ENCODE measurements at places on chromosomes 12 and 14.

GRCh38 chr12:131893605-131894312 lies 663 bp upstream of the ULK1 start:
- no peak for DNase-seq

DNA sequence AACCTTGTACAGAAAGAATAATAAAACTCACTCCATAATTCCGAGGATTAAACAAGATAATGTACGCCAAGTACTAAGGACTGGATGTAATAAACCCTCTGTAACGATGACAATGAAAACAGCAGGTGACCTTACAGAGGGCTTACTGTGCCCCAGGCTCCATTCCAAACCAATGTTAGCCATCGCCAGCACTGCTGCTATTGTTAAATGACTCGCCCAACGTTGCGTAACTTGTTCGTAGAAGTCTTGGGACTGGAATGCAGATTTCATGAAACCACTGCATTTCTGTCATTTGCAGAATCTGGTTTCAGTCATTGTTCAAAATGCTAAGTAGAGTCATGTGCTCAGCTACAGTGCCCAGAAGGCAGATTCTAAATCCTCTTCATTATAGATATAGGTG lies 728 bp upstream of the STON2 start:
- no peak for DNase-seq

DNA sequence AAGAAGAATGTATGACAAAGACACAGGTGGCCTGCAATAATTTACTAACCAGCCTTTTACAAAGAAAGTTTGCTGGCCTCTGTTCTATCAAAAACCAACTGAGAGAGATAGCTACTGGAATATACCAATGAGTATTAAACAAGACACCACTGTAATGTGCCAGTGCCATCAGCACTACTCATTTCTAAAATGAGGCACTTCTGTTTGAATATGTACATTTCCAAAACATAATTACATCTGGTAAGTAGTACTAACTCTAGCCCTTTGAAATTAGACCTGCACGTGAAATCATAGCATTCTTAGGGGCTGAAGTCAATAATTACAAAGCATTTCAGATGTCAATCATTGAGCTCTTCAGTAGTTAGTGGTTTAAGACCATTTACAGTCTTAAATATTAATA lies 6.9 kb upstream of the SYCP3 start:
- DNase-seq, result no peak

GRCh38 chr12:3795492-3796133 lies 42.7 kb upstream of the CRACR2A start:
- no peak for DNase-seq

- no peak for DNase-seq
Observed at GRCh38 chr12:78442454-78442801, 422.1 kb upstream of the SYT1 start.

DNA sequence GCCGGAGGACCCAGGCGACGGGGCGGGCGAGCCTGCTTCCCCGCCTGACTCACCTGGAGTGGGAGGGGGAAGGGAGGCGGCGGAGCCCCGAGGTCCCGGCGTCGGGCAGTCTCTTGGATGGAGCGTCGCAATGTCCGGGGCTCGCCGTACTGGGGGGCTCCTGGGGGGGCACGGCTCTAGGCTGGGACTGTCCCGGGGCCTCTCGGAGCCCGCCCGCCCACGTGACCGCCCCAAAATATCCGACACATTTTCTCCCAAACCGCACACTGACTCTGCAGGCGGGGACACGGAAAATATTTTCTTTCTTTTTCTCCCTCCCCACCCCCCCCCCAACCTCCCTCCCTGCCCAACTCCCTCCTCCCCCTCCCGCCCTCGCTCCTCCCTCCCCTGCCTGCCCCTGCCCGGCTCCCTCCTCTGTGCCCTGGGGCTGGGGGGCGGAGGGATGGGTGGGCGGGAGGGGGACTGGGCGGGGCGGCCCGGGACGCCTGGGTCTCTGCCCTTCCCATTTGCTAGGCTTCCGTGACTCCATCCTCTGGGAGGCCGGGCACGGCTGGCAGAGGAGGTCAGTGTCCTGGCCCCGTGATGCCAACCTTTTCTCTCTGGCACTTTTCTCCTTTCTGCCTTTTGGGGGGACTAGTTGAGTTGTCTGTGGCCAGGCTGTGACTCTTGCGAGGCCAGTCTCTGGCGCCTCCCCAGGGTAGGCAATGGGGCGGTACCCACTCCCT lies at the start of gene RARG:
TSS of gene RARG (minus strand) at position 289 of the 725 bp plus-strand sequence. CDS start 4,664 bp downstream, outside the sequence.
- DNase-seq, result peak; percentile 58

GRCh38 chr14:106843951-106844483 lies 1317.6 kb downstream of the TMEM121 start:
- DNase-seq, result no peak

GRCh38 chr12:53516758-53517455 lies 9.6 kb upstream of the NPFF start:
- no peak for DNase-seq

GRCh38 chr14:28461389-28461788 lies 305.2 kb upstream of the FOXG1 start:
- no peak for DNase-seq

- no peak for DNase-seq
Observed at GRCh38 chr14:104075530-104076151, 9.9 kb upstream of the ASPG start.

GRCh38 chr12:124389138-124389724 lies 94.3 kb downstream of the RFLNA start:
- DNase-seq, result peak; percentile 53

- no peak for DNase-seq
Observed at GRCh38 chr12:105825141-105825540, 313.6 kb downstream of the NUAK1 start.

DNA sequence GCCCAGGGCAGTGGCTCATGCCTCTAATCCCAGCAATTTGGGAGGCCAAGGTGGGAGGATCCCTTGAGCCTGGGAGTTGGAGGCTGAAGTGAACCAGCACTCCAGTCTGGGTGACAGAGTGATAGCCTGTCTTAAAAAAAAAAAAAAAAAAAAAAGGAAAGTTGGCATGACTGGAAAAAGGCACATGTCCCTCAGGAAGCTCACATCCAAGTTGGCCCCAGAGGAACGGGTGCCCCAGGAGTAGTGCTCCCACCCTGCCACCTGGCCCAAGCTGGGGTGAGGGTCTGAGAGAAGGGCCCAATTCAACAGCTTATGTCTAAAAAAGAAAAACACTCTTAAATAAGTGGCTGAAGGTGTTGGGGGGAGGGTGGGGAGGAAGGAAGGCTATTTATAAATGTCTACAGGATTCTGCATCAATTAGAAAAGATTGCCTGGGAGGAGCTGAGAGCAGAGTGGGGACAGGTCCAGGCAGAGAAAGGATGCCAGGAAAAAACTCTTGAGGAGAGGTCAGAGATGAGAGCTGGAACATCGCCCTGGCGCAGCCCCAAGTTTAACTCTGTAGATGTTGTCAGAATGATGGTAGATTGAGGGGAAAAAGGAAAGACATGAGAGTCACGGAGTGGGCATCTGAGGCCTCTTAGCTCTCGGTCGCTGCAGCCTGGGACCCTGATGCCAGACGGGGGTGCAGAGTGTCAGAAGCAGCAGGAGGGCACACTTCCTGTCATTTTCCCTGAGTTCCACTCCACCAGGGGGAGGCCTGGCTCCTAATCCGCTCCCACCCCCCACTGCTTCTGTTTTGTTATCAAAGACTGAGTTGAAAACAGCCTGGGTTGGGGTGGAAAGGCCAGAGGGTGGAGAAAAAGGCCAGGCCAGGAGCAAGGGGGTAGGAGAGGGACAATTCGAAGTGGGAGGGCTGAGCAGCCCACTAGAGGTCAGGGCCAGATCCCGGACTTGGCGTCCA lies 7.3 kb downstream of the SPRYD3 start:
- DNase-seq, result no peak

GRCh38 chr14:34270361-34270760 lies 191.7 kb downstream of the SPTSSA start:
- no peak for DNase-seq

DNA sequence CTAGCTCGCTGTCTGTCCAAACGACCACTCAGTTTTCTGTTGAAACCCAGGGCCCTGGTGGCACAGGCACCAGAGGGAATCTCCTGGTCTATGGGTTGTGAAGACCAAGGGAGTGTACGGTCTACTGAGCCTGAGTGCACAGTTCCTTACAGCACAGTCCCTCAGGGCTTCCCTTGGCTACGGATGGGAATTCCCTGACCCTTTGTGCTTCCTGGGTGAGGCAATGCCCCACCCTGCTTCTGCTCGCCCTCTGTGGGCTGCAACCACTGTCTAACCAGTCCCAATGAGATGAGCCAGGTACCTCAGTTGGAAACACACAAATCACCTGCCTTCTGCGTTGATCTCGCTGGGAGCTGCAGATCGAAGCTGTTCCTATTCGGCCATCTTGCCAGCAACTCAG lies 22.6 kb downstream of the GPHN start:
- DNase-seq, result no peak

DNA sequence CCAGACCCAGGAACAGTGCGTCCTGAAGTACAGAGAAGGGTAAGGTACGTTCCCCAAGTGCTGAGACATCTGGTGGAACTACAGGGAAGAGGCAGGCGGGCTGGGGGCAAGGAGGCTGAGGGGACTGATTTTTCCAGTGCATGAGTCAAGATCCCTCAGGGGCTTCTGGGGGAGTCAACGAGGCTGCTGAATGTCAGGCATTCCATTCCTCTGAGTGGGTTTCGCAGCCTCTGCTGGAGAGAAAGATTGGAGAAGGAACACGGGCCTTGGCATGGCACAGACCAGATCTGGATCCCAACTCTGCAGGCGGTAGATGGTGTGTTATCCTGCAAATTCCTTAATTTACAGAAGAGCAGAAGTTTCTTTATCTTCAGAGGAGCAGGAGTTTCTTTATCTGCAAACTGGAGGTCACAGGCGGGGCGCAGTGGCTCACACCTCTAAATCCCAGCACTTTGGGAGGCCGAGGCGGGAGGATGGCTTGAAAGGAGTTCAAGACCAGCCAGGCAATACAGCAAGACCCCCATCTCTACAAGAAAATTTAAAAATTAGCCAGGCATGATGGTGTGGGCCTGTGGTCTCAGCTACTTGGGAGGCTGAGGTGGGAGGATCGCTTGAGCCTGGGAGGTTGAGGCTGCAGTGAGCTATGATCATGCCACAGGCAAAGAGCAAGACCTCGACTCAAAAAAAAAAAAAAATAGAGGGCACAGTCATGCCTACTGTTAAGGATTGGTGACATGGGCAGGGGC lies 132.6 kb upstream of the MAP1LC3B2 start:
- DNase-seq, result no peak

DNA sequence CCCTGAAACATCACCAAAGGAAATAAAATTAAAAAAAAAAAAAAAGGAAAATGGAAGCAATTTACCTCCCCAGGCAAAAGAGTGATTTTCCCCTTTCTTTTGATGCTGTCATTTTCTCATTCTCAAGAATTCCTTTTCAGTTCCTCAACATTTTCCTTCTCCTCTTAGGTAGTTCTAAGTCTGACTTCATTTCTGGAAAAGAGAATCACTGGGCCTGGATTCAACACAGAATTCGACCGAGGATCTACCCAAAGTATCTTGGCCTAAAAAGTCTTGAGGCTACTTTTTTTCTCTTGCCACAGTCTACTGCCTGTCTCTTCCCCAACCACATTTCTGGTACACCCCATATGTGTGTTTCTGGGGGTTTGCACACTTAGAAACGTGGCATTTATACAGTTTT lies 717.8 kb upstream of the TBX3 start:
- DNase-seq, result no peak

- DNase-seq, result no peak
Observed at GRCh38 chr14:61528591-61529021, 166.7 kb upstream of the HIF1A start.

DNA sequence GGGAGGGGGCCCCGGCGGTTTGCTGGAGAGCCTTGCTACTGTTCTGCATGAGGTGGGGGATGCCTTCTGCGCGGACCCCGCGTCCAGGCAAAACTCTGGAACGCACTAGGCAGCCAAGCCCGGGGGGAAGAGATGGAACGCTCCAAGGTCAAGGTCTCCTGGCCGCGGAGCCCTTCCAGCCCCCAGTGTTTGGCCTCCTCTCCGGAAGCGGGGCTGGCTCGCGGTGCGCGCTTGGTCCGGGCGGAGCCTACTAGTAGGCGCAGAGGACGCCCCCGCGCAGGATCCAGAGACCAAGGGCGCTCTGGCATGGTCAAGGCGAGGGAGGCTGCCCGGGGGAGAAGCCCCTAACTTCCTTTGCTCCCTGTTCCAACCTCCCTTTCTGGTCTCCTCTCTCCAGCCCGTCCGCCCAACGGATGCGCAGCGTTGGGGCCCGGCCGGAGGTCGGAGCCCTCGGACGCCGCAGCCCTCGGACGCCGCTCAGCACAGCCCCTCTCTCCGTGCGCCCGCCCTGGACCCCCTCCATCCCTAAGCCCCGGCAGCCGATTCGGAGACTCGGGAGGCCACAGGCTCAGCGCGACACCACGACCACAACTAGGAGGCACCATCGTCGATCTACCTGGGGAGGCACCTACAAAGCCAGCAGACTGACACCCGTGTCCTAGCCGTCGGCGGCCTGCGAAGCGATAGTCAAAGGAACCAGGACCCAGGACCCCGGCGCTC lies 669 bp upstream of the KCNK13 start:
- DNase-seq, result no peak

- DNase-seq, result no peak
Observed at GRCh38 chr12:457676-458075, 2.1 kb upstream of the B4GALNT3 start.

GRCh38 chr14:43410631-43411030 lies 1096.5 kb downstream of the FSCB start:
- no peak for DNase-seq

- DNase-seq, result no peak
Observed at GRCh38 chr12:70876952-70877351, 43.6 kb downstream of the PTPRR start.

DNA sequence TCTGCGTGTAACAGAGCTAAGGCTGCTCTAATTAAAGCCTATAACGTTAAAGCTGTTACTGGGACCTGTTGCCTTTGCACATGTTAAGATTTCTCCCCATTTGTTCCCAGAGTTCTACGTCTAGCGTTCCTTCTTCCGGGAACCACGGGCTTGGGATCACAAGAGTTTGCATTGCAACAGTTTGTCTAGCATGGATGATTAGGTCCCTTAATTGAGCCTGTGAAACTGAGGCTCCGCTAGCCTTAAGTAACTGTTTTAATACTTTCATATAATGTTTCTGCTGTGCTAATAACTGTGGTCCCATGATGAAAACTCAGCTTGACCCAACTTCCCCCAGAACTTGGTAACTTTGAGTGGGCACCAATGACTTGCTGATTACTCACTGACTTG lies 16.7 kb upstream of the LYZ start:
- no peak for DNase-seq

- no peak for DNase-seq
Observed at GRCh38 chr12:122106843-122107242, 28.3 kb downstream of the MLXIP start.

DNA sequence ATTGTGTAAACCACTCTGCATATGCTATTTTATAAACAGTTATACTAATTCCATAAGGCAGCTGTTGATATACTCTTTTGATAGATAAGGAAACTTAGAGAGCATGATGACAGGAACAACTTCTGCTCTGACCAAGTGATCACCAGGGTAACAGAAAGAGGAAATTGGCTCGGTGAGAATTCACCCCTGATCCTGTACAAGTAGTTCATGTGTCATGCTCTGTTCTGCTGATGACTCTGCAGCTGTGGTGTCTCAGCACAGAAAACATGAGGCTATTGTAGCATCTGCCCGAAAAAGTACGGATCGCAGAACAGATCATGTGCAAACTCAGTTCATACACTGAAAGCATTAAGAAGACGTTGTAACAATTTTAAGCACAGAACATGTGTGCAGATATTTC lies 345.0 kb downstream of the LRIG3 start:
- no peak for DNase-seq

Measured in stimulated activated CD8-positive, alpha-beta memory T cell treated with anti-CD3 and anti-CD28 coated beads, Interleukin-4, amount 100 ng/mL, for 4 hours (primary cell).